Dermis blood vessel endothelial cell (primary cell): ENCODE measurements at places on chromosomes 5 and 9.

GRCh38 chr9:115944166-115944948, 209.2 kb upstream of the PAPPA start:
- DNase-seq, result peak; percentile 0

GRCh38 chr5:36655161-36655560, 48.8 kb downstream of the SLC1A3 start:
- DNase-seq, result no peak

GRCh38 chr9:36074870-36075532, 38.3 kb downstream of the RECK start:
- DNase-seq, result peak; percentile 79

DNA sequence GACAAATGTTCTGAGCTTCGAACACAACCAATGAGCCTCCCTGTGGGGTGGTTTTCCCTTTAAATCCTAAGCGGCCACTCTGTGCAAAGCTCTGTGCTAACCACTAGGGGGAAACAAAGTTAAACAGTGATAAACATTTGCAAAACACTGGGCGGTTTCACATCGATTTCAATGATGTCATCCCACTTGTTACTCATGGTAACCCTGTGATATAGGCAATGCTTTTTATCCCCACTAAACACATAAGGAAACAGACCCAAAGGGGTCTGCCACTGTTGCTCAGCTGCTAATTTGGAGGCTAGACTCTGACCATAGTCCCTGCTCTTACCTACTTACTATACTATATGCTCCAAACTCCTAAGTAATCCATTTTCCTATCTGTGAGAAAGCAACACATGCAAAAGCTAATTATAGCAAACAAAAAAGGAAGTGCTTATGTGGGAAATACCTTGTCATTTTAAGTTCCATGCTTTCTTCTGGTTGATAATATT, 57.3 kb downstream of the PTPN3 start:
- peak; percentile 82 for DNase-seq

DNA sequence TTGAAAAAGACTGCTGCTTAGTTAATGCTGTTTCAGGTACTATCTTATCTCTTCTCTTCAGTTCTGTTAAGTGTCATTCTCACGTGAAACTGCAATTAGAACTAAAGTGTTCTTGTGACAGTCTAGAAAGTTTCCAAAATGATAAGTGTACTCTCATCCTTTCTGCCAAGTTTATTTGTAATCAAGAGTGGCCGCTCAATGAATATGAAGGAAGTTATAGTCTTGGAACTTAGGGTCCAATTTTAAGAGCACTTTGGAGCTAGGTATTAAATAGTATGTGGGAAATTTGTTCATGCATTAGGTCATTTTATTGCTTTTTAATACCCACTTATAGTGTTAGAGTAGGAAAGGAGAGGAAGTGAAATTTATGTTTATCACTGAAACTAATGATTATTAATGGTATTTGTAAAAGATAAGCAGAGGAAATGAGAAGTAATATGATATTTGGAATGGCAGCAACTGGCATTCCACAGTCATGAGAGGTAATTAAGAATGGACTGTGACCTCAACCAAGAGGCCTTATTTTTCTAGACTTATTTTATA, 20.4 kb downstream of the XRCC4 start:
- peak; percentile 42 for DNase-seq

DNA sequence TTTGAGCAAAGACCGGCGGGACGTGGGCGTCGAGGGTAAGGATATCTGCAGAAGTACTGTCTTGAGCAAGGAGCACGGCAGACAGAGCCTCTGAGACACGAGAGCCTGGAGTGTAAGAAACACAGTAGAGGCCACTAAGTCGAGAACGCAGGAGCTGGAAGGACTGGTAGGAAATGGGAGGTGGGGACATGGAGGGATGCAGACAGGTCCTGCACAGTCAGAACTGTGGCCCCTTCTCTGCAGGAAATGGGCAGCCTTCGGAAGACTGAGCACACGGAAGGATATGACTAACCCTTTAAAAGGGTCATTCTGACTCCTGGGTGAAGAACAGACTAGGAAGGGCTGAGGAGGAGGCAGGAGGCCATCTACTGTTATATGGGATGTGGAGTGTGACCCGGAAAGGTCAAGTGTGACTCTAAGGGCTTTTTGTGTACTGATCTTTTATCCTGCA, 1.4 kb upstream of the CAMSAP1 start:
- DNase-seq, result peak; percentile 67

DNA sequence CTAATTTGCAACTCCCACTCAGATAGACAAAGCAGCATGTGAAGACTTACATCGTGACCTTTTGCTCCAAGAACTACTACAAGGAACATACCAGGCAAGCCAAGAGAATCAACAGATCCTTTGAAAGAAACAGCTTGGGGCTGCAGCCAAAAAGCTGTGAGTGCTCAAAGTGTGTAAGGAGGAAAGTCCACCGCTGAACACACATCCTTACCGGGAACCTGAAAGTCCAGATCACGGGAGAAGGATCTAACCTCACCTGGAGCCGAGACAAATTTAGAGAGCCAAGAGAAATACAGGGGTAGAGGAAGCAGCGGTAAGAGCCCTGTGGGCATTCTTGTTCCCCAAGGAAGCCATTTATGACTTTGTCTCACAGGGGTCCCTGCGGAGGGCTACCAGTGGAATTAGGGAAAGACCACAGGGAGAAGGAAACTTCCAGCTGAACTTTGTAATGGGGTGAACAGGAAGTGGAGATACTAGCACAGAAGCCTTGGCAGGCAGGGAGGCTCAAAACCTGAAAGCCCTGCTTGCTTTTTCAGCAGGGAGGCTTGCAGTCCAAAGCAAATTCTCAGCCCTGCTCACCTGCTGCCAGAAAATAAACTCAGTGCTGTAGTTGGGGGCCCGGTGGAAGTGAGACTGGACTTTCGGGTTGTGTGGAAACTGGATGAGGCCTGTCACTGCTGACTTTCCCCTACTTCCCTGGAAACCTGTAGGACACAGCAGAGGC, 350.2 kb downstream of the DTWD2 start:
- DNase-seq, result no peak

- DNase-seq, result no peak
Observed at GRCh38 chr5:159944056-159944600, 27.8 kb downstream of the ADRA1B start.

DNA sequence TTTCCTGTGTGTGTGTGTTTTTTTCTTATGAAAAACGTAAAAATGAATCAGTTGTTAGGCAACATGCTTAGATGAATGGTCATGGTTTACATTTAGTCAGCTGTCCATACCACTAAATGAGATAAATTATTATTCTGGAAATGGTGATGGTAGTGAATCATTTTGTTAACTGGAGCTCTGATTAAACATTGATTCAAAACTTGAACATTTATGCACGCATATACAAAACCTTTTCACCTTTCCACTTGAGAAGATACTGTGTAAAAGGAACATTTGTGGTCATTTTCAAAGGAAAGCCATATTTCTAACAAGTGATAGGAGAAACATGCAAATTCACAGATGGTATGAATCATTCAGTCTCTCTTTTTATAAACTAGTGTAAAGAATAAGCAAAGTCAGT, 162.0 kb downstream of the SLC25A46 start:
- DNase-seq, result no peak

GRCh38 chr5:172380987-172381643, 73.2 kb downstream of the SH3PXD2B start:
- DNase-seq, result no peak

DNA sequence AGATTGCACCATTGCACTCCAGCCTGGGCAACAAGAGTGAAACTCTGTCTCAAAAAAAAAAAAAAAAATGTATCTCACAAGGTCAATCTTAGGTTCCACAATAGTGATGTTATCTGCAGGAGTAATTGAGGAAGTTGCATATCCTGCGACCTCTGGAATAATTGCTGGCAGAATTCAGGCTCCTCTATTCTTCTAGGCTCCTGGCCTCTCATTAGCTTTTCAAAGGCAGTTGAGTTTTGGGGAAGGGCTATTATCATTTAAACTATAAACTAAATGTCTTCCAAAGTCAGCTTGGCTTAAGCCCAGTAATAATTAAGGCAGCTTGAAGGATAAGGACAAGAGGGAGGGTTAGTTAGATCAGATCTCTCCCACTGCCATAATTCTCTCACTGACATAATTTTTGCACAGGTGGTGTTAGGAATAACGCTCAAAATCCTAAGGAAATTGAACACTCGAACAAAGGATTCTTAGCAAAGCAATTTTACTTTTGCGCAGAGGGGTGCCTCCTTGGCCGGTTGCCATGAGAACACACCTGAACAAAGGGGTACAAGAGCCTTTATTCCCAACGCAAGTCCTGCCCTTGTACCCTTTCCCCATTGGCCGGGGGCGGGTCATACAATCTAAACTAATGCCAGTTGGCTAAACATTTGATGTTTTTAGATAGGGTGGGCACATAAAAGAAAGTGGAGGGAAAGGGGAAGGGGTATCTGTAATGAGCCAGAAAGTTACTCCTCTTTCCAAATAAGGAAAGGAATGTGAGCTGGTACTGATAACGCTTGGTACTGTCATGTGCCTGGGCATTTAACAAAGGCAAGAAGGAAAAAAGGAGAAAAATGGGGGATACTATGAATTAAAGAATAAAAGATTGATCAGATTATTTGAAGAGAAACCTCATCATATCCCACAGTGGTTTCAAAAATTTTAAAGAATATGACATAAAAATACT, 106.4 kb upstream of the CCNG1 start:
- DNase-seq, result no peak

- no peak for DNase-seq
Observed at GRCh38 chr9:96192710-96193109, 109.3 kb downstream of the HSD17B3 start.

DNA sequence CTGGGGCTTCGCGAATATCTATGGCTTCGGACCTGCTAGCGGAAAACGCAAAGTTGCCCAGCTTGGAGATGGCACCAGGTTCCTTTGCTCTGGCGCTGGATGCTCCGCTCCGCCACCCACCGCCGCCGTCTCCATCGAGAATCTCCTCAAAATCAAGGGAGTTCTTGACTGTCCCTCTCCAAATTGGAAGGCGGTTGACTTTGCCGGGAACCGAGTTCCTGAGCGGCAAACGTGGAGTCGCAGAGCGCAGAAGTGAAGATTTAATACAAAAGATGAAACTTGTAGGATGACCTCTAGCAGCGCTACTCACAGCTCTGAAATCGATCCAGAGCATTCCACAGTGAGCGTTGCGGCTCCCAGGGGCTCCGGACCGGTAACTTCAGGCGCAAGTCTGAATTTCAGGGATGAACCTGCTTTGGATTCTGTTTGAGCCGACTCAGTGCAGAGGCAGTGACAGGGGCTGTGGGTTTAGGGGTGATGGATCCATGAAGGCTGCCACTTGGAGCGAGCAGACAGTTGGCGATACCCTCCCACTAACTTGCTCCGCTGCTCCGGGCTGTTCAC, 1641.5 kb upstream of the C9orf72 start:
- DNase-seq, result no peak

- no peak for DNase-seq
Observed at GRCh38 chr9:366620-367019, 152.0 kb downstream of the DOCK8 start.

GRCh38 chr5:58738336-58738735, 155.5 kb downstream of the RAB3C start:
- DNase-seq, result no peak

DNA sequence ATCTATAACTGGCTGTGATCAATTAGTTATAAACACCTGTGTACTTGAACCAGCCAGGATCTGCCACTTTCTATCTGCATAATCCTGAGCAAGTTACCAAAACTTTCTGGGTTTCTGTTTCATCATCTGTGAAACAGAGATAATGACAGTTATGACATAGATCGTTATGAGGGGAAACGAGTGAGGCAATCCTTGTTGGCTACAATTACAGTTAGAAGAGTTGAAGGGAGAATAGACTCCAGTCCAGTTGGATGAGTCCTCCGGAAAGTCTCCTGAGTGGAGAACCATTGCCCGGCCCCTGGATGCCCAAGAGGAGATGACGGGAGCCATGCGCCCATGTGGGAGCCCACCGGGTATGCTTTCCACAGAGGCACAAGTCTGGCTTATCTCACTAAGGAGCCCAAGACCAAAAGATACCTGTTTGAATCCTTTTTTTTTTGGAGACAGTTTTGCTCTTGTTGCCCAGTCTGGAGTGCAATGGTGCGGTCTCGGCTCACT, 4.5 kb downstream of the PDE6A start:
- DNase-seq, result no peak

GRCh38 chr5:127386557-127386956, 96.0 kb downstream of the MEGF10 start:
- no peak for DNase-seq

- no peak for DNase-seq
Observed at GRCh38 chr5:23721336-23721735, 213.9 kb downstream of the PRDM9 start.

- DNase-seq, result peak; percentile 92
Observed at GRCh38 chr9:135500525-135501260, at the start of gene MRPS2. TSS of gene MRPS2 (plus strand) at chr9:135500682. CDS start at chr9:135500711, 29 bp downstream.

GRCh38 chr9:104896131-104896530, 31.8 kb downstream of the ABCA1 start:
- DNase-seq, result no peak

- no peak for DNase-seq
Observed at GRCh38 chr9:113139225-113139829, 11.5 kb upstream of the SLC31A2 start.

GRCh38 chr5:6585168-6585567, 47.7 kb downstream of the NSUN2 start:
- peak; percentile 73 for DNase-seq

DNA sequence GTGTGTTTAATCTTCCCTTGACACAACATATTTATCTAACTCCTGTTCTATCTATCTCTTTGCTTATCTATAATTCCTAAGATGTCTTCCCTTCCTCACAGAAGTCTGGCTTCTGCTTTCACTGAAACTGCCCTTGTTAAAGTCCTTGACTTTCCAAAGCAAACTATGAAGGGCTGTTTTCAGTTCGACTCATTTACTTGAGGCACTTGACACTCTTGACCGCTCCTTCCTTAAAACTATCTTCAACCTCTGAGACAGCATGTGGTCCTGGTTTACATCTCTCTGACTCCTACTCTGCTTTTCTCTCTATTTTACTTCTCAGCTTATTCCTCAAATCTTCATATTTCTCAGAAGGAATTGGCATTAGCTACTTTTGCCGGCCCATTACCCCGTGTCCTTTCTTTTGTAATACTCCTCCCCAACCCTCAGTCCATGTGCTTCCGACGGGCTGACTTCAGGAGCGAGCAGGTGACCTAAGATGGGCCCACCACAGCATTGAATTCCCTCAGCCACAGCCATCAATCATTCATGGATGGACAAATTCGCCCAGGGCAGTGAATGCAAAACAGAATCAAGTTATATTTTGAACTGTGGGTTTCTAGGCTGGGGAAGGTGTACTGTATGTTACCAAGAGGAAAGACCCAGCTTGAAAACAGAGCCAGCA, 1089.2 kb downstream of the PTPRD start:
- DNase-seq, result no peak

- DNase-seq, result no peak
Observed at GRCh38 chr5:362189-362588, 40.7 kb downstream of the AHRR start.

- DNase-seq, result no peak
Observed at GRCh38 chr5:21711866-21712758, 1141.0 kb downstream of the CDH12 start.

GRCh38 chr5:14263113-14263512, 120.0 kb downstream of the TRIO start:
- no peak for DNase-seq

DNA sequence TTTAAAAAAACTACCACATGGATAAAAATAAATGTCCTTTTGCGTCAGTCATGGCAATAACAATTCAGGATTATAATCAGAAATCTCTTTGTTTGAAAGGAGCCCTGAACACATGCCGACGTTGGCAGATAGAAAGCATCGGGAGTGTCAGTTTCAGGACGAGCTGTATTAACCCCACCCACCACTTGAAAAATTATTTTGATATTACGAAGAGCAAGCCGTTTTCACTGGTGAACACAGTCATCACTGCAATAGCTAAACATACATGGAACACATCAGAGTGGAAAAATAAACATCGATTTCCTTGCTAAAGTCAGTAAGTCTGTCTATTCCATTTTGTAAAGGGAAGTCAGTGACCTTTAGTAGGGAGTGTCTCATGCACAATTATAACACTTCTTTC, 266.4 kb upstream of the FBXL7 start:
- DNase-seq, result no peak
